Left colon (tissue), 2 donors: ENCODE measurements at places on chromosomes 1 and 21. TPM values are rescaled to one million over a fixed set of nuclear protein-coding genes. Genes with fewer than 3 reads are reported as not detected.

GRCh38 chr1:90851711-90852050 is 134.6 kb upstream of the BARHL2 start:
- no peak for DNase-seq

DNA sequence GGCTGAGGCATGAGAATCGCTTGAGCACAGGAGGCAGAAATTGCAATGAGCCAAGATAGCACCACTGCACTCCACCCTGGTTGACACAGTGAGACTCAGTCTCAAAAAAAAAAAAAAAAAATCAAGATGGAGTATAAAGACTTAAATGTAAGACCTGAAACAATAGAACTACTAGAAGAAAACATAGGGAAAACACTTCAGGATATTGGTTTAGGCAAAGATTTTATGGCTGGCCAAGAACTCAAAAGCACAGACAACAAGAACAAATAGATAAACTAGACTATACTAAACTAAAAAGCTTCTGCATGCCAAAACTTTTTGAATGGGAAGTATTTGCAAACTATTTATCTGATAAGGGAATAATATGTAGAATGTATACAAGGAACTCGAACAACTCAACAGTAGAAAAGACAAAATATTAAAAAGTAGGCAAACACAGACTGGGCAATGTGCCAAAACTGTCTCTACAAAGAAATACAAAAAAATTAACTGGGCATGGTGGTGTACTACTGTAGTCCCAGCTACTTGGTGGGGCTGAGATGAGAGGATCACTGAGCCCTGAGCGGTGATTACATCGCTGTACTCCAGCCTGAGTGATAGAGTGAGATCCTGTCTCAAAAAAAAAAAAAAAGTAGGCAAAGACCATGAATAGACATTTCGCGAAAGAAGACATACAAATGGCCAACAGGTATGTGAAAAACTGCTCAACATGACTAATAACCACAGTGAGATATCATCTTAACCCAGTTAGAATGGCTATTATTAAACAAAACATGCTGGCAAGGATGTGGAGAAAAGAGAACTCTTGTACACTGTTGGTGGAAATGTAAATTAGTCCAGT is 25.3 kb downstream of the DTL start:
- no peak for DNase-seq

The ESPN gene
- total RNA-seq, result 100 TPM

The BOLA1 gene
- 11.0 TPM for total RNA-seq

DNA sequence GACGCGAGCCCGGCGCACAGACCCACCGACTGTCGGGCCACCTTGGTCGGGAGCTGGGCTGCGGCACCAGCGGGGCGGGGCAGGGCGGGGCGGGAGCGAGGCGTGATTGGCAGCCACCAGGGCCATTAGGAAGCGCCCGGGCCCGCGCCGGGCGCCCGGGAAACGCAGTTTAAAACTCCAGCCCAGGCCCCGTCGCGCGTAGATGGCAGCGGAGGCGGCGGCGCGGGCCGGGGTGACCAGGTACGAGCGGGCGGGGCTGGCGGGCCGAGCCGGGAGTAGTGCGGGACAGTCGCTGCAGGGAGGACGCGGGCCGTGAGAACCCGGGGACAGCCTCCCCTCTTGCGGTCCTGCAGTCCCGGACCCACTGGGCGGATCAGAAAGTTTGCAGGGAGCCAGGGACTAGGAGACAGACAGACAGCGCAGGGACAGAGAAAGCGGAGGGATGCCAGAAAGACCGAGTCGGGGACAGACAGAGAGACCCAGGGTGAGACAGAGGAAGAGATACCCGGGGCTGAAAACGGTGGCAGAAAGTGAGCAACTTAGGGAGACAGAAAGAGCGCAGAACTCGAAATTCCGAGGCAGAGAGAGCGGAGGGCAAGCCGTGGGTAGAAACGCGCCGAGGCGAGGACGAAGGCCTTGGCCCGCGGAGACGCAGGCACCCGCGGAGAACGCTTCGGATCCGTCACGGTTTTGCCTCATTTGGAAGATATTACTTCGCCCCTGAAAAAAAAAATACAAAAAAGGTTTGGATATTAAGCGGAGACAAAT is at the start of gene DMBX1:
DMBX1 (plus strand) TSS at position 199 of the 768 bp plus-strand sequence. CDS start 17,175 bp downstream, outside the sequence.
- no peak for DNase-seq

DNA sequence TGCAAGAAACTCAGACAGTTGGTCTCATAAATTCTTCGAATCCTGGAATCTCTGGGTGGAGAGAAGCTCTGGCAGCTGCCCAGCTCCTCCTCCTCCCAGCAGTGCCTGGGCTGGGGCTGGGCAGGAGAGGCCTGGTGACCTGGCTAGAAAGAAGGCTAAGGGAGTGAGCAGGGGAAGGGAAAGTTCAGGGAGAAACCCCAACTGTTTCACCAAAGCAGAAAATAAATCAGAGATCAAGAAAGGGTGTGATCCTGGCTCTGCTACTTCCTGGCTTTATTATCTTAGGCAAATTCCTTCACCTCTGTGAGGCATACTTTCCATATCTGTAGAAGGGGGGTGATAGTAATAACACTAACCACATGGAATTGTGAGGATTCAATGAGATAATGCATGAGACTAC is 8.8 kb upstream of the COL16A1 start:
- DNase-seq, result peak; percentile 79

- DNase-seq, result no peak
Observed at GRCh38 chr1:92803140-92803887, 18.4 kb upstream of the EVI5 start.

- no peak for DNase-seq
Observed at GRCh38 chr1:80929868-80930508, 870.7 kb upstream of the ADGRL2 start.

The RHOU gene
- 43.6 TPM for total RNA-seq
